ENCODE measurements at places on chromosomes 12 and 14.

GRCh38 chr12:12365931-12366431 lies 9.1 kb downstream of the BORCS5 start:
- no peak for DNase-seq

DNA sequence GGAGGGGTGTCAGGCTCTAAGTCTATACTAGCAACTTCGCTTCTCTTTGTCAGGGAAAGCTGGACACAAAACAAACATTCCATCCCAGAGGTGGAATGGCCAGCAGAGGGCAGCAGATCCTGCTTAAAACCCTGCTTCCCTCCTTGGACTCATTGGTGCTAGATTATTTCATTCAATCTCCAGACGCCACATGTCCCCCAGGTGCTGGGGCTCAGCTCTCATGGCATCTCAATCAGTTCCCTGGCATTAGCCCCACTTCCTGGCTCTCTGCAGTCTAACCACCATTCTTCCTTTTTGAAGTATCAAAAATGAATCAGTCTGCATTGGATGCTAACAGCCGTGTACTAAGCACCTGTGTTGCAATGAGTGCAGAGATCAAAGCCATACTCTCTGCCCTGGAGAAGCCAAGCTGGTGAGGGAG lies 8.1 kb upstream of the PPP1R1A start:
- DNase-seq = peak; percentile 52

- no peak for DNase-seq
Observed at GRCh38 chr12:62720661-62721330, 214.2 kb downstream of the PPM1H start.

DNA sequence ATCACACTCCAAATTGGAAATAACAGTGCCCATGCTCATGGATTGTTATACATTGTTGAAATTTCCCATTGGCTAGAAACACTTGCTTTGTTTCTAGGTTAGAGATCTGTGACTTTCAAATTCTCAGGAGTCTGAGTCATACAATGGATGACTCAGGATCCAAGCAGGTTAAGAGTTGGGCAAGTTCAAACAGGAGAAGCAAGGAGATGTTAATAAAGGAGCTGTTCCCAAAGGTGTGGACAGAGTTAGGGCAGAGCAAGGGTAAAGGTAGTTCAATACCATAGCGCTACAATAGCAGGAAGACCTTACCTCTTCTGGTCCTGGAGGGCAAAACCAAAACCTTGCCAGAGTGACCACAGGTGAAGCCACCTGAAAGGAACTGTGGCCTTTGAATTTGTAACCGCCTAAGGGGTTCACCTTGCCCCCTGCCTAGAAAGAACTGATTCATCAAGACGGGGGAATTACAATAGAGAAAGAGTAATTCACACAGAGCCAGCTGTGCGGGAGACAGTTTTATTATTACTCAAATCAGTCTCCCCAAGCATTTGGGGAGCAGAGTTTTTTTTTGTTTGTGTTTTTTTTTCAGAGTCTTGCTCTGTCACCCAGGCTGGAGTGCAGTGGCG lies 4.2 kb upstream of the AMN1 start:
- DNase-seq = peak; percentile 35

DNA sequence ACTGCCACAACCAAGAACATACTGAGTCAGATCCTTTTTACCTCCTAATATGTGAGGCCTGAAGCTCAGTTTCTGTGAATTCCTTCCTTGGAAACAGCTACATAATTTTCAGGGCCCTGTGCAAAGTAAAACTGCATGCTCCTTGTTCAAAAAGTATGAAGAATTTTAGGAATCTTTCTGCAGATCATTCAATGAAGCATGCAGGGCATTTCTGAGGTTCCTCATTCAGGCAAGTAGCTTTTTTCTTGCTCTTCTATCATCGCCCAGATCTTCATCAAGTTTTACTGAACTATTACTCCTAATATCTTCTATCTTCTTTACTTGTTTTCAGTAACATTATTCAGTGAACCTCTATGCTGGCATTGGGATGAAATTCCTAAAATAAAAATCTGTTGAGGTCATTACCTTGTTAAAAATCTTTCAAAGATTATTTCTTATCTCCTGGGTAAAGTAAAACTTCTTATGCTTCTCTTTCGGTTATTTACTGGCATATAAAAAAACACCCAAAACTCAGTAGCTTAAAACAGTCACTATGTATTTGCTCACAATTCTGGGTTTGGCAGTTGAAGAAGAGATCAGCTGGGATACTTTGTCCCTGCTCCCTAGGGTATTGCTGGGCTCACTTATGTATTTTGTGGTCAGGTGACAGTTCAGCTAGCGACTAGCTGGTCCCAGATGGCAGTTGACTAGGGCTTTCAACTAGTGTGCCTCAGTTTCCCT lies 42.6 kb upstream of the KRR1 start:
- no peak for DNase-seq

Data from CD4-positive, alpha-beta T cell treated with Interleukin-10 for 1 hour (primary cell).